ENCODE measurements at places on chromosomes 6 and 20.

GRCh38 chr6:157823528-157824370 is 703 bp downstream of the SNX9 start:
- peak; percentile 28 for DNase-seq

DNA sequence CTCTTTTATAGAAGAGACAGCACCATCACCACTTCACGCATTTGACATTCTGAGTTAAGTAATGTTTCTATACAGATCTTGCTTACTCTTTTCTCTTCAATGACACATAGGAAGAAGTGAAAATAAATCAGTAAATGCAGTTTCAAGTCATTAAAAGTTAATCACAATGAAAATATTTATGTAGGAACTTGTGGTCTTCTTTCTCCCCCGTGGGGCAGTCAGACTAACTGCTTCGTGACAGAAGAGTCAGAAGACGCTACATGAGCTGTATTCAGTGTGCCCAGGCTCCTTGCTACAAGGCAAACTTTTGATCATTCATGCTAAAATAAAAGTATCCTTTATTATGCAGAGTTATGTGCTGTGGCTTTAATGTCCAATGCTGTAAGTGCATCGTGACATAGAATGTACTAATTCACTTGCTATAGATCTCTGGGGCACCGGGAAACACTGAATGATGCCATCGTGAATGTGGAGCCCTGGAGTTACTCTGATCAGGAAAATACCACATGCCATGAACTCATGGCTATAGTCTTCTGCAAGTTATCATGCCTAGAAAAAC is 117.8 kb upstream of the TRAF3IP2 start:
- no peak for DNase-seq

- DNase-seq, result no peak
Measured at GRCh38 chr6:35496036-35496840, 641 bp downstream of the TEAD3 start.

- no peak for DNase-seq
Measured at GRCh38 chr6:139871803-139872510, 497.5 kb upstream of the CITED2 start.

- no peak for DNase-seq
Measured at GRCh38 chr20:23061734-23062561, 12.5 kb upstream of the THBD start.

- DNase-seq, result no peak
Measured at GRCh38 chr20:32112841-32113240, 3.3 kb downstream of the TM9SF4 start.

GRCh38 chr20:38585404-38586180 is 4.6 kb downstream of the ADIG start:
- DNase-seq, result no peak

Data from activated gamma-delta T cell (primary cell).